Posterior vena cava (tissue), 2 donors: ENCODE measurements at places on chromosomes 3 and 15. TPM values are rescaled to one million over a fixed set of nuclear protein-coding genes. Genes with fewer than 3 reads are reported as not detected.

The ADGRG7 gene
- total RNA-seq = not detected

The ARRDC4 gene
- total RNA-seq = 43.6 TPM

The PAQR5 gene
- 0.29 TPM for total RNA-seq

The ANKRD34C gene
- total RNA-seq = 0.19 TPM

The LRRC49 gene
- total RNA-seq = 9.7 TPM

The CACNA1D gene
- total RNA-seq = 1.1 TPM

The SPESP1 gene
- total RNA-seq = 2.2 TPM

The CCR9 gene
- total RNA-seq = not detected

The GPD1L gene
- 41.0 TPM for total RNA-seq

The NOX5 gene
- 0.09 TPM for total RNA-seq

The LXN gene
- 42.2 TPM for total RNA-seq

The SERPINI2 gene
- not detected for total RNA-seq

The TRH gene
- total RNA-seq = not detected

The ROBO2 gene
- 3.4 TPM for total RNA-seq

The ISG20 gene
- 7.4 TPM for total RNA-seq
